Suppressor macrophage treated with lipopolysaccharide for 1 hour (primary cell): ENCODE measurements at places on chromosomes 6 and 20.

- DNase-seq = no peak
These were observed 56.9 kb downstream of the BCAS1 start for GRCh38 chr20:54013471-54013870.

DNA sequence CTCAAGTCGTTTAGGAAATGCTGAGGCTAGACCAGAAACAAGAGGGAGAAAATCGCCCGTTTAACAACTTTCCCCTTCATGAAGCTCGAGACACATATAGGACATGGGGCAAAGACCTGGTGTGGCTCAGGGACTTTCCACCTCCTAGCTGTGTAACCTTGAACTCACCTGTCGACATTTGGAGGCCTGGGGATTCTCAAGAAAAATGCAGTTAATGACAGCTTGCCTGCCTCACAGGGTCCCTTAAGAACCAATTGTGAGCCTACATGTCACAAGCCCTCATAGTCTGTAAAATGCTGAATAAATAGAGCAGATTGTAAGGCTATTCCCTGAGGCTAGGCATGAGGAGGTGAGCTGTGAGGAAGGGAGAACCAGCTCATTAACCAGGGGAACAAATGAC, 35.1 kb downstream of the MGME1 start:
- DNase-seq = no peak

DNA sequence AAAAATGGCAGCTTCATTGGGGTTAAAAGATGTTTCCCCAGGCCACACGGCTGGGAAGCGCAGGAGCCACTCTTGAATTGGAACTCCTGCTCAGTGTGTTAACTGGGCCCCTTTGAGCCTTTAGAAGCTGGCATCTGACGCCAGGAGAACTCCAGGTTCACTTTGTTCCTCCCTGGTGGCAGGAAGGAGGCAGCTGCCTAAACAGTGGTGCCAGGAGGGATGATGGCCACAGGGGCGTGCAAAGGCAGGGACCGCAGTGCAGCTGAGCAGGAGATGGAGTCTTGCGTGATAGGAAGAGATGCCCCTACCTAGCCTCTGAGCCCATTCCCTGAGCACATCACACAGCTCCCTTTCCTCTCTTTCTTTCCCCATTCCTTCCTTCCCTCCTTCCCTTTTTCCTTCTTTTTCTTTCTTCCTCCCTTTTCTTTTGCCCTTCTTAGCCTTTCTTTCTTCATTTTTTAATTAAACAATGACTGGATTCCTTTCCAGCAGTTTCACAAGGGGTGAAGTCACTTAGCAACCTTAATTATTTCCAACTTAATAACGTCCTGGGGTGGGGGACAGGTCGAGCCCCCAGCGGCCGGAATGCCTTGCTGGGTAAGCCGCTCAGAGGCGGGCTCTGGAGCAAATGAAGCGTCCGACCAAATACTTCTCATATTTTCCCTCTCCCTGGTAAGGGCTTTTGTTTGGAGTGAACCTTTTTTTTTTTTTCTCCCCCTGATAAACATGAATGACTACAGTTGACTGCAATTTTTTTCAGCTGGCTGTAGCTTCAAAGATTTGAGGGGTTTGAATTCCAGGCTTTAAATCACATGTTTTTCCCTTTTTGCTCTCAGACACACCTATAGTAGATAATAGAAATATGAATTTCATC, 20.8 kb upstream of the BMP7 start:
- no peak for DNase-seq

DNA sequence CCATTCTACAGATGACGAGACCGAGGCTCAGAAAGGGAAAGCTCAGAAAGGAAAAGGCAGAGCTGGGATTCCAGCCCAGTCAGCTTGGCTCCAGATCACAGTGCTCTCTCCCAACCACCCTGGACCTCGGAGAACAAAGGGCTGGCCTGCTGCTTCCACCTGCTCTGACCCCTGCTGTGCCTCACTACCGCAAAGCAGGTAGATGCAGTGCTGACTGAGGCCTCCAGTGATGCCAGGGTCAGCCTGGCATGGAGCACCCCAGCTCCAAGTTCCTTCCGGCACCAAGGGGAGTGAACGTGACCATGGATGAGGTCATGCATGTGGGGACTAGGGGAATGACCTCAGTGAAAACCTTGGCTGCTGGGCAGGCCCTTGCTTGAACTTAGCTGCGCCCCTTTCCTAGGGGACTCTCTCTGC, 20.7 kb upstream of the TLDC2 start:
- DNase-seq = no peak

- no peak for DNase-seq
These were observed 23.0 kb upstream of the NAA20 start for GRCh38 chr20:19993958-19994669.

- no peak for DNase-seq
These were observed 158.5 kb downstream of the CD83 start for GRCh38 chr6:14276071-14276470.

DNA sequence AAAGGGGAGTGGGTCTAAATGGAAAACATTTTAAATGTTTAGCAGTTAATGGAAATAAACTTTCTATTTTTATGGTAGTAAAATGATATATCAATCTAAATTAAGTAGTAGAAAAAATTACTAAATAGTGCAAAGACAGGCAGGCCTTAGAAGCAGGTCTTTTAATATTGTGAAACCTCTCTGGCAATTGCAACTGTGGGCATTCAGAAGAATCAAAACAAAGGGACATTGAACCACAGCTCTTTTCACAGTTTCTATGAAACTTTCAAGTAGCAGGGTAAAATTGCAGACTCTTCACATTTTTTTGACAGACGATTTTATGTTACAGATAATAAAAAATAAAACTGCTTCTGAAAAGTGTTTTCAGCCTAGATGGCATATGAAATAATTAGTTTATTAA, 533.7 kb downstream of the BCKDHB start:
- DNase-seq = no peak
